ENCODE measurements at places on chromosomes 1 and 21.

- DNase-seq, result no peak
These were observed 194.0 kb downstream of the TOMM20 start for GRCh38 chr1:234934611-234935033.

DNA sequence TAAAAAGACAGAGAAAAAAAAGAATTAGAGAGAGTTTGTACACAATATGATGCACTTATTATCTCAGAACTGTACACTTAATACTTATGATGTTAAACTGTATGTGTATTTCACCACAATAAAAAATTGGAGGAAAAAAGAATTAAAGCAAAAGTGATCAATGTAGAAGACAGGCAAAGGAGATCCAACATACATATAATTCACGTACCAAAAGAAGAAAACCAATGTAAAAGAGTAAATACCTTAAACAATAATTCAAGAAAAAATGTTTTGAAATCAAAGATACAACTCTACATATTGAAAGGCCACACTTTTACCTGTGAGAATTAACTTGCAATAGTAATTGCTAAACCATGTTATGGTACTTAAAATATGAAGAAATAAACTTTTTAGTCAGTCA is 9.8 kb upstream of the PGLYRP3 start:
- DNase-seq, result no peak

GRCh38 chr1:89355056-89355455 is 8.8 kb upstream of the GBP6 start:
- DNase-seq, result no peak

GRCh38 chr21:34834852-34835501 is 166.2 kb downstream of the CLIC6 start:
- no peak for DNase-seq

DNA sequence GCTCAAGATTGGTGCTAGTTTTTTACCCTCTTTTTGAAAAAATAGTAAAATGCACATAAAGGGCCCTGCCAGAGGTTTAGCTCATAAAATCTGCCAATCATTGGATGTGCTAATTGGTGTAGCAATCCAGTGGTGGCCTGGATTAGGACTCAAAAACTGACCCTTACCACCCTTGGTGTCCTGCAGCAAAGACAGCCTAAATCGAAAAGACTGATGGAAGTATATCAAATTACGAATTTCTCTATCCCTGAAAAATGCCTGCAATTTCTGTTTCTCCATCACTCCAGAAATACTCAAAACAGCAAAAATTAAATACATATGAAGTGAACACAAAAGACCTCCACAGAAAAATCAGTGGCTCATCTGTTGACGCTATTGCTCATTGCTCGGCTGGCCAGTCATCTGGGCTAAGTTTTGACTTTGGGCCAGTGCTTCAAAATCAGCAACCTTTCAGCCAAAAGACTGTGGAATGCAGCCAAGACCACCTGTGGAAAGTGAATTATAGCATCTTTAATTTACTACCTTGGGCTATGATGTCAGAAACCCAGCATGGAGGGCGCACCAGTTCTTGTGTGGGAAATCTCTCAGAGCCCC is 30.0 kb downstream of the WLS start:
- DNase-seq, result no peak

DNA sequence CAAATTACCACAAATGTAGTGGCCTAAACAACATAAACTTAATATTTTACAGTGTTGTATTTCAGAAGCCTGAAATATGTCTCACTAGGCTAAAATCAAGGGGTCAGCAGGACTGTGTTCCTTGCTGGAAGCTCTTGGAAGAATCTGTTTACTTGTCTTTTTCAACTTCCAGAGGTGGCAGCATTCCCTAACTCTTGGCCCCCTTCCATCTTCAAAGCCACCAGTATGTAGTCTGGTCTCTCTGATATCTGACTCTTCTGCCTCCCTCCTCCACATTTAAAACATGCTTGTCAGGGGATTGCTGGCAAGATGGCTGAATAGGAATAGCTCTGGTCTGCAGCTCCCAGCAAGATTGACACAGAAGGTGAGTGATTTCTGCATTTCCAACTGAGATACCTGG is 567.5 kb downstream of the PLA2G4A start:
- no peak for DNase-seq

DNA sequence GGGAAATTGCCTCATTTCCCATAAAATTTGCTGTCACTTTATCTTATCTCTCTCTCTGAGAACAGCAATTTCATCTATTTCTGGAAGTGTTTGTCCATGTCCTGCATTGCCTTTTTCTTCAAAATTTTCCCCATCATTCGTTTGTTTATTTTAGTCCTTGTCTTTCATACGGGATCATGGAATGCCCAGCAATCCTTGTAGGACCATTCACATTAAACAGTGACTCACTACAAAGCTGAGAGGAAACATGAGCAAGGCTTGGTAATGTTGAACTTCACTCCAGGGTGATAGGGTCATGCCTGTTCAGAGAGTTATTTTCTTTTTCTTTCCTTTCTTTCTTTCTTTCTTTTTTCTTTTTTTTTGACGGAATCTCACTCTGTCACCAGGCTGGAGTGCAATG is 32.2 kb upstream of the HNRNPU start:
- DNase-seq, result no peak

DNA sequence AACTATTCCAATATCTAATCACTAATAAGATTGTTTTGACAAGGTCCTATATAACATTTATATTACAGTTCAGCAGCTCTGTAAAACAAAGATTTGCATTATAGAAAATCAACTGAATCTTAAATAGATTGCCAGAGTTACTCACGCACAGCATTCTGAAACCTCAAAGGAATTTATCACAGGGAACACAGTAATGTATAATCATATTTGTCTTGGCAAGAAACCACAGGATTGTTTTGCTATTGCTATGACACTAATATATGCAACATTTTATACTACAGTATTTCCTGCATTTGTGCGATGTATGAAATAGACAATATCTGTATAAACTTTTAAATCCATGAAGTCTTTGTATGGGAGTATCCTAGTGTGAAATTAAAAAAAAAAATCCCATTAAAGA is 101.4 kb downstream of the PLPPR5 start:
- DNase-seq, result no peak

GRCh38 chr1:3419415-3420204 is 34.9 kb upstream of the ARHGEF16 start:
- DNase-seq, result no peak

- DNase-seq, result peak; percentile 21
These were observed 11.0 kb upstream of the TNFRSF8 start for GRCh38 chr1:12052008-12052573.

- DNase-seq, result peak; percentile 74
These were observed at the start of gene KLHDC7A for GRCh38 chr1:18480315-18481189. Gene KLHDC7A (plus strand): TSS chr1:18480930. CDS start chr1:18480982, 52 bp downstream.

- DNase-seq, result no peak
These were observed 204.2 kb downstream of the KCNT2 start for GRCh38 chr1:196403803-196404690.

GRCh38 chr1:93575621-93576284 is 105.9 kb downstream of the BCAR3 start:
- DNase-seq, result no peak

DNA sequence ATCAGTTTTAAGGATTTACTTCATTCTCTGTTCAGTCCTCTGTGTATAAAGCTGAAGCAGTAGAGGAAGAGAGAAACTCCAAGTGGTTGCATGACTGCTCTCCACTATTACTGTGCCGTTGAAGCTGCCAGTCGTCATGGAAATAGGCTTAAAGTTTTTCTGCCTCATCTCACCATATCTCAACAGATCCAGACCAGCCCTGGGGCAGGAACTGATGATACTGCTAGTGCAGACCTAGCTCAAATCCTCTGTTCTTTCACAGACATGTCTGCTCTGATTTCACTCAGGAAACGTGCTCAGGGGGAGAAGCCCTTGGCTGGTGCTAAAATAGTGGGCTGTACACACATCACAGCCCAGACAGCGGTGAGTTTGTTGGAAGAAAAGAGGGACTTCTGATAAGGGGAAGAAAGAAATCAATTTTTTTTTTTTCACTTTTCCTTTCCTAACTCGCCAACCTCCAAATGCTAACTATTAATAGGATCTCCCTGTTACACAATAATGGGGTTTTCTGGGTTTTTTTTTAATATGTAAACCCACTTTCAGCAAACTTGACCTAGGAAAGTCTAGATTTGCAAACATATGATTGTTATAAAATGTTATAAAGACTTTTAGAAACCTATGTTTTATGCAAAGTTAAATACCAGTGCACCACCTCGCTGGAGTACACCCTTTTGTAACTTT is 22.2 kb upstream of the STRIP1 start:
- no peak for DNase-seq

DNA sequence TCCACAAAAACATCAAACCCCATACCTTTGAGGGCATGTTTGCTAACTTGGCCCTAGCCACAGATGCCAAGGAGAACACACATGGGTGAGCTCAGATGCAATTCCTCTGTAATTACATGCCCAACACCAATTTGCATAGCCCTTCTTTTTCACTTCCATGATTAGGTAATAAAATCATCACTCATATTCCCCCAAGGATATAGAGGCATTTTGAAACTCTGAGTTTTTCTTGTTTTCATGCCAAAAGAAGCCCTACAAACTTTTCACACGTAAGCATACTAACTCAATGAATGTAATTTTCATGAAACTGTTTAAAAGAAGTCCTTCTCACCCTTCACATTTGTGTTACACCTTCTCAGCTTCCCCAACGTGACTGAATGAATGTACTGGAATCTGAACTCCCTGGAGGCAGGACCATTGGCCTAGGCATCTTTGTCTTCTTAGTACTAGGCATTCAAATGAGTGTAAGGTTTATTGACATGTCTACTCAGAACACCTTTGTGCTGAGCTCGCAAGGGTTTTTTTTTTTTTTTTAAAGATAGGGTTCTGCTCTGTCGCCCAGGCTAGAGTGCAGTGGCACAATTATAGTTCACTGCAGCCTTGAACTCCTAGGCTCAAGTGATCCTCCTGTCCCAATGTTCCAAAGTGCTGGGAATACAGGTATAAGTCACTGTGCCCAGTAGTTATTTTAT is 31.0 kb downstream of the FBXO42 start:
- no peak for DNase-seq

DNA sequence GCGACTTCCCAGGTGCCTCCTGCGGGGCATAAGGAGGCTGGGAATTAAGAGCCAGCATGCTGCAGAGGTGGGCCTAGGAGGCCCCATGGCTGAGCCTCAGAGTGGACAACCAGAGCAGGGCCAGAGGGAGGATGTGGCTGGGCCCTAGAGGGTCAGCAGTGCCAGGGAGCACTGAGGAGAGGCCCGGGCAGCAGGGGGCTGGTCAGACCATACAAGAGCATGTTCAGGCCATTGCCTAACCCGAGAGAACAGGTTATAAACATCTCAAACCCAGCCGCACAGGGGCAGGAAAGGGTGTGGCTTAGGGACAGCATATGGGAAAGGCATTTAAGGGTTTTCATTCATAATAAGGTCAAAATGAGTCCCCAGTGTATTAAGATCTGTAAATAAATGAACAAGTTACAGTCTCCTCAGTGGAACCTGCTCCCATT is 51.1 kb downstream of the IER5 start:
- DNase-seq, result no peak

DNA sequence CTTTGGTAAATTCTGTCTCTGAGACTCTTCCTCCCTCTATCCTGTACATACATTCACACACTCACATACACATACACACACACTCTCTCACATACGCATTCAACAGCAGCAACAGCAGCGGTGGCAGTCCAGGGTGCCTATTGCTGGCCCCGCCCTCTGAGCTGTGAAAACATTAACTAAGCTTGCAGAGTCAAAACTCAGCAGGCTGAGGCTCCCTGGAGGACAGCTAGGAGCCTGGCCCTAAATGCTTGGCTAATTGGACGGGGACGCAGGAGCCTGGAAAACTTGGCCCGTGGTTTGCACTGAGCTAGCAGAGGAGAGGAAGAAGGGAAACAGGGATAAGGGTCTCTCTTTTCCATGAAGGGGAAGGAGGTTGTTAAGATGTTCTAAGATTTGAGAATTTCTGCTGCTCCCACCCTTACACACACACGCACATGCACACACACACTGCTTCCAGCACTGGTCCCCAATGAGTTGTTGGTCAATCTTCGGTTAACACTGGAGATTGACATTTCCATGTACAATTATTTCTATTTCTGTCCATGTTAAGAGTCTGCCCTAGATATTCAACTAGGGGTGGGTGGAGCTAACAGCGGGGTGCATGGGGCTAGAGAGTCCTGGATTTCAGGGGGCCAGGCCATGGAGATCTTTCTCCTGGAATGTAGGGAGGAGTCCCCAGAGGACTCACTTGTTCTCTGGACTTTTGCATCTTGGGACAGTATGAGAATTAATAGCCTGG is 94.2 kb downstream of the PLXNA2 start:
- no peak for DNase-seq

- DNase-seq, result no peak
These were observed 69.8 kb downstream of the MPZL1 start for GRCh38 chr1:167791281-167792187.

- DNase-seq, result no peak
These were observed 5.1 kb upstream of the PIGV start for GRCh38 chr1:26782521-26783212.

- DNase-seq, result no peak
These were observed 672.3 kb upstream of the CXADR start for GRCh38 chr21:16840538-16840937.

DNA sequence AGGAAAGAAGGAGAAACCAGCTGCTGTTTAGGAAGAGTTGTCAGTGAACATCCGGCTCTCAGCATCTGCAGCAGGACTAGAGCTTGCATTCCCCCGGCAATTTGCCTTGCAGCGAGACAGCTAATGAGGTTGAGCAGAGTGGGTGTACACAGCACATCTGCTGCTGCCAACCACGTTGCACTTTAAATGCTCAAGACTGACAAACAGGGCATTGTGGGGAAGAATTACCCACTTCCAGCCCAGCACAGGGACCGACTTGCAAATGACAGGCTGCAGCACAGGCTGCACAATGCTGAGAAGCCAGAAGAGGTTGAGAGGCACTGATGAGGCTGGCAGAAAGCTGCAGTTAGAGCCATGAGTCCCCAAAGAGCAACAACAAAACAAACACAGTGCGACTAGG is 47.5 kb upstream of the PLA2G2C start:
- peak; percentile 23 for DNase-seq

GRCh38 chr1:224057461-224058199 is 56.3 kb upstream of the FBXO28 start:
- DNase-seq, result no peak

- DNase-seq, result no peak
These were observed 103.7 kb downstream of the PRDM16 start for GRCh38 chr1:3172431-3173380.

DNA sequence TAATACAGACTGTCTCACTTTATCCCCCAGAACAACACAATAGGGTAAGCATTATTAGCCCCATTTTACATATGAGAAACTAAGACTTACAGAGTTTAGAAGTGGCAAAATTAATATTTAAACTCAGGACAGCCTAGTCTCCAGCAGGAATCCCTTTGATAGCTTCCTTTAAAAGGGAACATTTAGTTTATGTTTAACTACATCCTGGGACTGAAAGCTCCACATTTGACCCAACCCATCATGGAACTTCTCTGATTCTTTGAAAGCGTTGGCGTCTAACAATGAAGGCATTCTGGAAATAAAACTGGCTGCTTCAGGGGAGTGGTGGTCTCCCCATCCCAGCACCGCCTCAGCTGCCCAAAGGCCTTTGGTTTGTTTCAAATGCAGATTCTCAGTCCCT is 250.6 kb upstream of the NFIA start:
- no peak for DNase-seq

GRCh38 chr1:40495315-40495903 is 13.2 kb upstream of the EXO5 start:
- no peak for DNase-seq

GRCh38 chr1:103162360-103162759 is 54.0 kb upstream of the COL11A1 start:
- no peak for DNase-seq

- no peak for DNase-seq
These were observed 167.9 kb downstream of the KCNJ6 start for GRCh38 chr21:37748351-37748750.

Measured in posterior cingulate gyrus (tissue), 11 donors.